A172 (cell line): ENCODE measurements at places on chromosomes 1 and 21. TPM values are rescaled to one million over a fixed set of nuclear protein-coding genes. Genes with fewer than 3 reads are reported as not detected.

GRCh38 chr1:116167625-116168276, 56.6 kb downstream of the MAB21L3 start:
- no peak for DNase-seq

TFF3 gene
- not detected in 2 replicates for total RNA-seq

KCNC4 gene
- total RNA-seq, result 0.86 and 1.2 TPM in 2 replicates

DNA sequence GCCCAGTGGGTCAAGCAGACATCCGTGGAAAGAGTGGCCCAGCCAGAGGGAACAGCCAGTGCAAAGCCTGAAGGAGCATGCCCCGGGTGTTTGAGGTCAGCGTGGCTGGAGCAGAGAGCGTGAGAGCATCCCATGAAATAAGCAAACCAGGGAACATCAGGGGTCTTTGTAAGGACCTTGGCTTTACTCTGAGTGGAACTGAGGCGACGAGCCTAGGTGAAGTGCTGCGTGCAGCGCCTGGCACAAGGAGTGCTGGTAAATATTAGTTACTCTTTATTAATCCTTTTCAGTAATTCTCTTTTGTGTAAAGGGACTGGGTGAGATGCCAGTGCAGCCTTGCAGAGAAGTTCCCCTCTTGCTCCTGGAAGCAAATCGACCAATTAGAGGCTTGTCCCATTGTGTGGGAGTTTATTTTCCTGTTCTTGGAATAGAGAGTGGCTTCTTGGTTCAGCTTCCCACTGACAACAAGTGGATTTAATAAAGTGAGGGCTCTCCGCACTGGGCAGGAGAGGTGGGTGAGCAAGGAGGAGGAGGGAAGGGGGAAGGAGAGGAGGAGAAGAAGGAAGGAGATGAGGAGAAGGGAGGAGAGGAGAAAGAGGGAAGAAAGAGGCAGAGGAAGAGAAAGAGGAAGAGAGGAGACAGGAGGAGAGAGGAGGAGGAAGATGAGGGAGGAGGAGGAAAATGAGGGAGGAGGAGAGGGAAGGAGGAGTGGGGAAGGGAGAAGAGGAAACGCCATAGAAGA, 37.6 kb upstream of the DISP3 start:
- no peak for DNase-seq

KCND3 gene
- total RNA-seq, result 0.07 and 0.17 TPM in 2 replicates

PRAMEF15 gene
- not detected in 2 replicates for total RNA-seq

NEK7 gene
- total RNA-seq, result 658 and 699 TPM in 2 replicates

- DNase-seq, result no peak
Measured at GRCh38 chr1:13666317-13666716, 33.7 kb upstream of the PRDM2 start.

GRCh38 chr1:242774256-242774655, 249.8 kb upstream of the PLD5 start:
- DNase-seq, result no peak

DNA sequence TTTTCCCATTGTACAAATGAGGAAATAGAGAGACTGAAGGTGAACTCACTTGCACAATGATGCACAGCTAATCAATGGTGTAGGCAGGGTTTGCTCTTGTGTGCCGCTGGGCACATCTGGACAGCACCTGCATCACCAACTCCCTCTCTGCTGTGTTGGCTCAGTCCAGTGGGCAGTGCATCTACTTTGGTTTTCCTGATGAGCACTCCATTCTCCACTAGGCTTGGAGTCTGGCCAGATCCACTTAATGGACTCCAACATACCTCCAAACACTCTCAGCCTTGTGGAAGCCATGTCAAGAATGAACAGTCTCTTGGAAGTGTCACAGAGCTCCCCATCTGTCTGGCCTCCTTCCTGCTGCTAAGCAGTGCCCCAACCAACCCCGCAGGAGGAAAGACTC, 152.2 kb downstream of the HIVEP3 start:
- no peak for DNase-seq

DNA sequence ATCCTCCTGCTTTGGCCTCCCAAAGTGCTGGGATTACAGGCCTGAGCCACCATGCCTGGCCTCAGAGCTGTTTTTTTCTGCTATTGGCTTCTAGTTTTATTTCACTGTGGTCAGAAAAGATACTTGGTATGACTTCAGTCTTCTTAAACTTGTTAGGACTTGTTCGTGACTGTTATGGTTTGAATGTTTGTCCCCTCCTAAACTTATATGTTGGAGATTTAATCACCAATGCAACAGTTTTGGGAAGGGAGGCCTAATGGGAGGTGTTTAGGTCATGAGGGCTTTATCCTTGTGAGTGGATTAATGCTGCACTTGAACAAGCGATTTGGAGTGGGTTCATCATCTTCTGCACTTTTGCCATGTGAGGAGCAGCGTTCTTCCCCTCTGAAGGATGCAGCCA, 24.5 kb upstream of the SOD1 start:
- no peak for DNase-seq

DNA sequence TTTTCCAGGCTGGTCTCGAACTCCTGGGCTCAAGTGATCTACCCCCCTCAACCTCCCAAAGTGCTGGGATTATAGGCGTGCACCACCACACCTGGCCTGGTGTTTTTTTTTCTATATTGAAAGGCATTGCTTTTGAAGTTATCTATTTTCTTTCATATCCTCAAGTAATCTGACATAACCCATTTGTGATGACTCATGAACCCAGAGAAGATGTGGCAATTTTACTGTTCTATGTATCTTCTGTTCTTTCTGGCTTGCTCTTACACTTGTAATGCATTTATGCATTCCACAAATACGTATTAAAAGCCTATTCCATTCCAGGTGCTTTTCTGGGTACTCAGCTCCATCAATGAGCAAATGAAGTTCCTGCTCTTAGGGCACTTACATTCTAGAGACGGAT, 29.9 kb upstream of the ERRFI1 start:
- DNase-seq, result peak; percentile 55

DMRTA2 gene
- total RNA-seq, result 1.1 and 1.8 TPM in 2 replicates
